ENCODE measurements at places on chromosomes 4 and X.

- no peak for DNase-seq
Measured at GRCh38 chr4:153780221-153780620, 8.7 kb downstream of the SFRP2 start.

DNA sequence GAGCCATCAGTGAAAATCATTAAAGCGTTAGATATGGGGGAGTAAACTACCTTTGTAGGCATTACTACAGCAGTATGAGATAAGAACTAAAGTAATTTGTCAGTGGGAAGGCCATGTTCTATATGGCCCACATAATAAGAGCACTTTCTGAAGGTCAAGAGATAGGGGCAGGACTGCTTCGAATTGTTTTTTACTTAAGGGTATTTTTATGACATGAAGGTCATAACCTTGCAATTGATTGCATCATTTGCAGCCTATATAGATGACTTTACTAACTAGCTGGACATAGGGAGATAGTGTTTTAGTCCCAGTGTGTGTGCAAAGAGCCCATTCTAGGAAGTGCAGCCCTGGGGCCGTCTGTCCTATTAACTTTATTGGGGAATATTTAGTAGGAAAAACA lies 23.6 kb upstream of the GC start:
- no peak for DNase-seq

GRCh38 chrX:4831574-4831973 lies 1118.1 kb upstream of the PRKX start:
- DNase-seq: no peak

GRCh38 chr4:126738926-126739325 lies 893.8 kb upstream of the INTU start:
- peak; percentile 37 for DNase-seq

DNA sequence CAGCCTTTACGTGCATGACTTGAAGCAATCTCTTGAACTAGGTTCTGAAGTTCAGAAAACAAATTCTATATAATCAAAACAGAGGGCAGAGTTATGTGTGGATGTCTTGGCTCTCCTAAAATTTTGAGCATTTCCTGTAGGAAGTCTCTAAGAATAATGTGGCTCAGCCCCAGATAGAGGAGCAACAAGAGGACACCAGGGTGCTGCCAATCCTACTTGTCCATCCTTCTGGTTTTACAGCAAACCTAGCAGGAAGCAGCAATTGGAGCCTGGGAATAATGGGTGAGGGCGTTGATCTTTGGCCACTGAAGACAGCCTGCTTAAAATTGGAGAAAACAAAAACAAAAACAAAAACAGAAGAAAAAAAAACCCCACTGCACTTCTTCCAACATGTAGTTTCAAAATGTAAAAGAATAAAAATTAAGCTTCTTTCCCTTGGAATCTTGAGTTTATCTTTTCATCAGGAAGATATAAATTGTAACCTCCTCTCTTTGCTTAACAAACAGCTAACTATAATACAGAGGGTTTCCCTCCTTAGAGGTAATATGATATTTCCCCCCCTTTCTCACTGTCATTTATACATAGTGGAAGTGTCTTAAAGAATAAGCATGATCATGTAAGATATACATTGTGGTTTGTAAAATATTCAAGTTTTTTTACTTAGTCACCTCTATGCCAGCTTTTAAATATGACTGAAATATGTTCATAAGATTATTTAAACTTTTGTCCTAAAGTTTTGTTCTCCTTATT lies 130.6 kb downstream of the FBXO8 start:
- DNase-seq: no peak

DNA sequence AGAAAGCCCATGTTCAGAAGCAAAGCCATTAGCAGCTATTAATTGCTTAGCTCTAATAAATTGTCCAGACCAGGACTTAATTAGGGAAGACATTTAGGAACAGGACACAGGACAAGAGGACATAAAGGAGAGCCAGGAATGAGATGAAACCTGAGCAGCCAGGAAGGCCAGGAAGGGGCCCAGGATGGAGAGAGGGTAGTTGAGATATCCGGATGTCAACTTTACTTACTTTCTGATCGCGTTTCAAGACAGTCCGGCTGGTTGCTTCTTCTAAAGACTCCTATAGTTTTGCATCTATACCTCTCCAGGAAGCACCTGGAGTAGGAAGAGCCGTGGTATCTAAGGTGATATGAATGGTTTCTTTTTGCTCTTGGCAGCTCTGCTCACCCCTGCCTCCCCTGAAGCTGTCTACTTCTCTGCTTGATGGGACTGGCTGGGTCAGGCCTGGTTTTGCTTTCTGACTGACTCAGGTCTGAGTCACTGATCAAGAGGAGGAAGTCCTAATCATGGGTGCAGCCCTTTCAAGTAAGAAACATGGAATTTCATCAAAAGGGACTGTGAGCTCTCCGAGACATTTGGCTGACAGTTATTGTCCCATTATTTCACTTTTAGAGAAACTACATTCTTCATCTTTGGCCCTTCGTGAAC lies 733.3 kb downstream of the RPA4 start:
- DNase-seq: peak; percentile 10

GRCh38 chr4:77910676-77911075 lies 48.0 kb downstream of the MRPL1 start:
- DNase-seq: no peak

DNA sequence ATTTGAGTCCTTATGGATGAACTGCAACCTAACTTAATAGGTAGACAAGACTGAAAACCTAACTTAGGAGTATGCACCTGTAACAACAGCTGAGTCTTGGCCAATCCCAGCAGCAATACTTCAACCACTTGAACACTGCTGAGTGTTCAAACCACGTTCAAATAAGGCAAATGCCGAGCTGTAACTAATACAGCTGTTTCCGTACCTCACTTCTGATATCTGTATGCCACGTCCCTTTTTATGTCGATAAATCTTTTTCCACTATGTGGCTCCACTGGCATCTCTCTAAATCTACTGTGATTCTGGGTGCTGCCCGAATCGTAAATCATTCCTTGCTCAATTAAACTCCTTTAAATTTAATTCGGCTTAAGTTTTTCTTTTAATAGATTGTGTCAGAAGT lies 459.7 kb downstream of the INPP4B start:
- DNase-seq: no peak

DNA sequence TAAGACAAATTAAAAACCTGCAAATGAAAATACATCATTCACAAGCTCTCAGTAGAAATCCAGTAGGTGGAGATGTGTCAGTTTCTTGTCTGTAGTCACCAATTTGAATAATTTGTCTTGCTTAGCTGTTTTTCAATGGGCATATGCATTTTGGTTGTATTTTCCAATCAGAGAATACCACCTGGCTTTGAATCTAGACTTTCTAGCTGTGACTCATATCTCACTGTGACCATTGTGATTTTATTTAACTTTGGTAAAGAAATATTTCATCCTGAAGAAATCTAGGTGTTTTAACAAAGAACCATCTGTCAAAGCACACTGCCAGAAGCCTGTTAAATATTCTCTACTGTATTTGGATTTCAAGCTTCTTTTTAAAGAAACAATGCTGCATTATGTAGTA lies 1650.6 kb upstream of the IGFBP7 start:
- DNase-seq: no peak

DNA sequence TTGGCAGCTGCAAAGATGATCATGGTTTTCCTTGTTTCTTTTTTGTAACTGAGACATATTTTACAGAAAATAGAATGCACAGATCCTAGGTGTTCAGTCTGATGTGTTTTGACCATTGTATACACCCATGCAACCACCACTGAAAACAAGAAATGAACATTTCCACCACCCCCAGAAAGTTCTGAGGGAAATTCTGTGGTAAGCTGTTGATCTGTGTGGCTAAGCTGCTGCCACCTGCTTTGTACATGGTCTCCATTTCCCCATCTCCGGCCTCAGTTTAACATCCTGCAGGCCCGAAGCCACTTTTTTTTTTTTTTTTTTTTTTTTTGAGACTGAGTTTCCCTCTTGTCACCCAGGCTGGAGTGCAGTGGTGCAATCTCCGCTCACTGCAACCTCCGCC lies 65.3 kb downstream of the NYX start:
- DNase-seq: no peak

DNA sequence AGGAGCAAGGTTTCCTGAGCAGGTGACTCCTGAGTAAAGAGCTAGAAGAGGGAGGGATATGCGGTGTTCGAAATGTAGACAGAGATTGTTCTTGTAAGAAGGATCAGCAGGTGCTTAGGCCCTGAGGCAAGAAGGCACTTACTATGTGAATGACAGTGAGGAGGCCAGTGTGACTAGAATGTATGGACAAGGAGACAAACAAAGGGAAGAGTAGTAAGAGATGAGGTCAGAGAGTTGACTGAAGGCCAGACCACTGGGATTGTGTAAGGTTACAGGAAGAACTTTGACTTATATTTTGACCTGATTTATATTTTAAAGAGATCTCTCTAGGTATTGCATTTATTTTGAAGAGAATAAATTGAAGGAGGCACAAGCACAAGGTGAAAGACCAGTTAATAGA lies 118.4 kb upstream of the ENPEP start:
- DNase-seq: peak; percentile 11

DNA sequence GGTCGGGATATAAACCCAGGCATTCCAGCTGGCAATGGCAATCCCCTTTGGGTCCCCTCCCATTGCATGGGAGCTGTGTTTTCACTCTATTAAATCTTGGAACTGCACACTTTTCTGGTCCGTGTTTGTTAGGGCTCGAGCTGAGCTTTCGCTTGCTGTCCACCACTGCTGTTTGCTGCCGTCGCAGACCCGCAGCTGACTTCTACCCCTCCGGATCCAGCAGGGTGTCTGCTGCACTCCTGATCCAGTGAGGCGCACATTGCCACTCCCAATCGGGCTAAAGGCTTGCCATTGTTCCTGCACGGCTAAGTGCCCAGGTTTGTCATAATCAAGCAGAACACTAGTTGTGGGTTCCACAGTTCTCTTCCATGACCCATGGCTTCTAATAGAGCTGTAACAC lies 1322.1 kb downstream of the ADGRL3 start:
- no peak for DNase-seq

DNA sequence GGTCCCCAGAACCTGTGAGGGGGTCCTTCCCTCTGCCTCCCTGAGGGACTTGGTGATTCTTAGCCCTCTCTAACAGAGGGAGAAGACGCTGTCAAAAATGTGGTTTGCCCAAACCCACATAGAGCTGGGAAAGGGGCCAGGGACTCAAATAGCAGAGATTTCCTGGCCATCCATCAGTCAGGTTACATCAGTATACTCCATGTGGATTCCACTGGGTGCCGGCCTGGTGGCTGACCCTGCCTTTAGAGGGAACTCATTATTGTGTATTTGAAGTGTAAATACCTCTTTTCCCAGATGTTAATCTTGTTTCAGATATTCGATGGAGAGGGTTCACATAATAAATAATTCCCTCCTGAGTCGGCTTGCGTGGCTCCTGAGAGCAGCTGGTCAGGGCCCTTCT lies 130.3 kb downstream of the TBL1X start:
- peak; percentile 49 for DNase-seq

DNA sequence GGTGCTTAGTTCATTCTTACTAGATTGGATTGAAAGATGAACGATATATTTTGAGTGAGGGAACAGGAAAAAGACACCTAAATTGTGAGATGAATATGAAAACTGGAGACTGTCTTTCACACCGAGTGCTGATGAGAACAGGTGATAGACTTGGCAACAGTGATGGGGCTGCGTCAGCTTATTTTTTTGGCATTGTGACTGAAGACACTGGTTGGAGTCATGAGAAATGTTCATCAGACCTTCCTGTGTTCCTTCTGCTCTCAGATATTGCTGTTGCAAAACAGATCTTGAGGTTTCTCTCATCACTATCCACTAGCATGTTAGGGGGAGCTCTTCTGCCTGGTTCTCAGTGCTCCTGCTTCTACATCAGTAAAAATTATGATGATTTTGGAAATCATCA lies 124.2 kb upstream of the KCNIP4 start:
- DNase-seq: no peak

GRCh38 chr4:177367336-177367735 lies 57.7 kb downstream of the NEIL3 start:
- DNase-seq: peak; percentile 13

Measured in fibroblast of gingiva (primary cell).